ENCODE measurements at places on chromosomes 2 and 18.

DNA sequence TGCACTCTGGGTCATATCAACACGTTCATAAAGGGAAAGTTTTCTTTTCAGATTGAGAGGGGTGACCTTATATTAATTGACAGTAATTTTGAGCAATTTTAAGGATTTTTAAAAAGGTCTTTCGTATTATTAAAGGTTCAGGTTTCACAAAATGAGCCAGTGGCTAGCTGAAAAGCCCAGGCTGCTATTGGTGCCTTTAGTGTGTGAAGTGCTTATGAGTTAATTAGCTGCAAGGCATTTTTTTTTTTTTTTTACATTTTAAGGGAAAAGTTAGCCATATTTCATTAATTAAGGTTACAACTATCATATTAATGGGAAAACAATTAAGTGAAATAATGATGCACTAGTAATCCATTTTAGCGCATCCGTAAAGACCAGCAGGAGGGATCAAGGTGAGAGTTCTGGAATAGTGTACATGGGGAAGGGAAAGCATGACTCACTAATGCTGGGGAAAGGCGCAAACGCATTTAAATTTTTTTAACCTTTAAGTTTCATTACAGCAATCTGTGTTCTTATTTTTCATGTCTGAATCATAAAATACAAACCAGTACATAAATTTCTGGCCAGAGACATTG is 200.0 kb downstream of the ZNF407 start:
- no peak for DNase-seq

GRCh38 chr2:9106338-9107167 is 100.1 kb upstream of the ASAP2 start:
- DNase-seq = no peak

DNA sequence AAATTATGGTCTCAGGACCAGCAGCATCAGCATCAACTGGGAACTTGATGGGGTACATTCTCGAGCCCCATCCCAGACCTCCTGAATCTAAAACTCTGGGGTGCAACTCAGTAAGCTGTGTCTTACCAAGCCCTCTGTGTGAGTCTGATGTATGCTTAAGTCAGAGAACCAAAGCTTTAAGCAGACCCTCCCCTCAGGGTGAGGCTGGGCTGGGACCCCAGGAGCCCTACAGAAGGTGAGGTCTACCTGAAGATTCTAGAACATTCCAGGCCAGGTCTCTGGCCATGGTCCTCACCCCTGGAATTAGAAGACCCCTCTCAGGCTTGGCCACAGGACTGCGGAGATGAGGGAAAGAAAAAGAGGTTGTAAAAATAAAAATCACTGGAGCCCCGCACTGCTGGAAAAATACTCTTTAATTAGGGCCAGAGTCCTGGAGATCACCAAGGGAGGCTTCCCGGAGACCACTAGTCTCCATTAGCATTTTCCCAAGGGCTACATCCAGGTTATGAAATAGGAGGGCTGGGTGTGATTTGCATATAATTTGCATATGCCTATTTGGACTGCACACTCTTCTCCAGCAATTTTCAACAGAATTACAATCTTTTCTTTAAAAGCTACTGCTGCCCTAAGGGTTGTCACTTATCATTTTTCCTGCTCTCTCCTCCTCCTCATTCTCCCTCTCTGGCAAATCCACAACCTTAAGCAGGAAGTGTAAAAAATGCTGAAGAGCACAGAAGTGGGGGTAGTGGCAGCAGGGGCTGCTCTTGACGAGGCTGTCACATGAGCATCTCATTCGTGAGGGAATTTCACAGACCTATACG is 100.2 kb downstream of the ZBTB7C start:
- no peak for DNase-seq

DNA sequence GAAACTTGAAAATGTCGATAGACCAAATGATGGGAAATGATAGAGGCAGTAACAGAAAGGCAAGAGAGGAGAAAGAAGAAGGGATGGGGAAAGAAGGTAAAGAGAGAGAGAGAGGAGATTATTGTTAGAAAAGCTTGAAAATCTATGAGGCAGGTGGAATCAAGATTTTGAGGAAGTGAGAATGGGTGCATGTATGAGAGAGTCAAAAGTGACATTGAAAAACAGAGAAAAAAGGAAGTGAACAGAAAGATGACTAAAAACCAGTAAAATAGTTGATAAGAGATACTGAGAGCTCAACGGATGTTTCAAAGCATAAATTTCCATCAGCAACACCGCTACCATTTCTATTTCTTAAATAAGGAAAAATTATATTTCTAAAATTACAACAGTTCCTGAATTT is 327.4 kb upstream of the CWC22 start:
- DNase-seq = no peak

- DNase-seq = peak; percentile 55
These were observed 267.3 kb downstream of the TCF4 start for GRCh38 chr18:55320424-55321264.

DNA sequence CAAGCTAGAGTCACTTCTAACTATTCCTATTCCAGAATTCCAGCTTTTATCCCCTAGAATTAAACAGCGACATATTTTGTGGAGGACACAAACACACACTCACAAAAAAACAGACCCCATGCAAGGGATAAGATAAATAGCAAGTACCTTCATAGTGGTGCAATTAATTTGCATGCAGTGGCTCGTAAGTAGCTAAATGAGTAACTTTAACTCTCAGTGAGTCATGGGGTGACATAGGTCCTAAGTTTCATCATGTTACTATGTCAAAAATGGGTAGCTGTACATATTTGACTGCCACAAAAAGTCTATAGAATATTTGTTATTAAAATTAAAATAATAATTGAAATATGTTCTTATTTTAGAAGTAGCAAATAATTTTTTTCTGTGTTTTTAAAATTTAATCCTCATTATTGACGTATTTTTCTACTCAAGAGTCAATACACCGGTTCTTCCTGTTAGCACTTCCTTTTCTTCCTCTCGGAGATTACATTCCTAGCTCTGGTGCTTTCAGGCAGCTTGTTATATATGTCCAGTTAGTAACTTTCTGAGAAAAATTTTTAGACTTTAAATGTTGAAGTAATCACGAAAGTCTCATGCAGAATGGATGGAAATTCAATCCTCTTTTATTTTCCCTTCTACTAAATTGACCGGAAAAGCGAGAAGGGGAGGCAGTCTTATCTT is 247.0 kb downstream of the KCNH7 start:
- DNase-seq = peak; percentile 1

DNA sequence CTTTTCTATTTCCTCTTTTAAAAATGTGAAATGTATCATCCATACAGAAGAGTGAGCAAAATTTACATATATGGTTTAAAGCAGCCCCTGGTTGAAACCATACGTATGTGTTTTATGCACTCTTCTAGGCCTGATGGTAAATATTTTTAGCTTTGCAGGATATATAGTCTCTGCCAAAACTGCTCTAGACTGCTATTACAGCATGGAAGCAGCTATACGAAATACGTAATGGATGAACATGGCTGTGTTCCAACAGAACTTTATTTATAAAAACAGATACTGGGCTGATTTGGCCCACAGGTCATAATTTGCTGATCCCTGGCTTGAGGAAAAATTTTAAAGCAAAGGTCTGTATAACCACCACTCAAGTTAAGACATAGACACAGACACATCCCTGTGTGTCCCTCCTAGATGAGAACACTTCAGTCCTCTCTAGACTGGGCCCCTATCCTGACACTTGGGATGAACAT is 42.5 kb upstream of the ATP8B1 start:
- DNase-seq = no peak

DNA sequence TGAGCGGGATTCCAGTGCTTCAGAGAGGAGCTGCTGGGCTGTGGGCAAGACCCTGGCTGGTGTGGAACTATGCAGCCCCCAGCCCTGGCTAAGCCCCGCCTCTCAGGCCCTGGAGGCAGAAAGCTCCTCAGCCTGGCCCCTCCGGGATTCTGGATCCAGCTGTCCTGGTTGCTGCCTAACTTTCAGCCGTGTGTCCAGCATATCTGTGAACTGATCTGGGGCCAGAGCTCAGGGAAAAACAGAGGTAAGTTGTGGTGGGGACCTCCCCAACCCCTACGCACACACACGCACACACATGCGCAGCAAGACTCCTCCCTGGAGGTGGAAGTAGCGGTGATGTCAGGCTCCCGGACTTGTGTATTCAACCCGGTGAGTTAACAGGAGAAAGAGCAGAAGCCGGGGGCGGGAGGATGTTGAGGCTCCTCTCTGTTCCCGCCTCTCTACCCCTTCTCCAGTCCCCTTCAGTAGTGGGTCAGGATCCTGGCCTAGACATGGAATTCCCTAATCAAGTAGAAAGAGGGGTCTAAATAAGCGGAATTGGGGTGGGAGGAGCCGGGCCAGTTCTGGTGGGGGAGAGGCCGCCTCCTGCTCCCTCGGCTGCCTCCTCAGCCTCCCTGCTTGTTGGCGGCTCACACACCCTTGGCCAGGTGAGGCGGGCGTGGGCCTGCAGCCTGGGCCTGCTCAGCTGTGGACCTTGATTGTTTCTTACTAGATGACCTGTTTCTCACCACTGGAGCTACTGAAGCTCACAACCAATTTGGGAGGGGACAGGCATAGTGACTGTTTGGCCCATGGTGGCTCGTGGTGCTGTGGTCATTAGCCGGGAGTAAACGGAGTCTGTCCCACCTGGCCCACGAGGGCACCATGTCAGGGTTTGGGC is 33.4 kb downstream of the SIX2 start:
- DNase-seq = no peak

- no peak for DNase-seq
These were observed 41.0 kb downstream of the KIDINS220 start for GRCh38 chr2:8796315-8796848.

DNA sequence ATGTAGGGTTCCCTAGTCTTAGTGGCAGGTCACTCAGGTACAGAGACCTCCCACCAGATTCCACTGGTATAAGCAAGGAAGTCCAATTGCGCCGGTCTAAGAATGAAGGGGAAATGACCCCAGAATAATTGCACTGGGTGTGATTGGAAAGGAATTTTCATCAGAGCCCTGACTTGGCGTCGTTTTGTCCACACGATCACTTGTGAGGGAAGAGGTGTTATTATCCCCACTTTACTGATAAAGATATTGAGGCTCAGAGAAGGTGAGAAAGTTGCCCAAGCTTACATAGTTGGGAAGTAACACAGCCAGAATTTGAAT is 61.5 kb downstream of the CIB4 start:
- DNase-seq = no peak

GRCh38 chr2:178915423-178916173 is 108.4 kb upstream of the TTN start:
- DNase-seq = no peak

DNA sequence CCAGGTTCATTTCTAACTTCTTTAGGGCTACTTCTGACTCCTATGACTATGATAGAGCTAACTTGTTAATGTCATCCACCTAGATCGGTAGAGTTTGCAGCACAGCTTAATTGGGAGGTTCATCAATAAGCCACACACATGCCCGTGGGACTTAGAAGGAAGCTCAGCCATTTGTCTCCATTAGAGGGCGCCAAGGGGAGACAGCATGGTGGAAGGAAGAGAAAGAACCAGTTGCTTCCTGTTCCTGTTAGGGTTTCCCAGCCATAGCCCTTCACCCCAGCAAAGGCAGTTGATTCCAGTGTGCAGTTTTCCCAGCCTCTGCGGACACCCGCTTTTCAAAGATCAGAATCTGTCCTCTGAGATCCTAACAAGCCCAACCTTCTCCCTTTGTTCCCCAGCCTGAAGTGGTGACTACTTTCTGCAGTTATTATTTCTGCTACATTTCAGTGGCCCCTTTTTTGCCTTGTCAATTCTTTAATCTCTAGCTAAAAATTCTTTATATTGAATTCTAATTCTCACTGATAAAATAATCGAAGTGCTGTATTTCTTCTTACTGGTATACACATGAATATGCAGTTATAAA is 30.3 kb downstream of the MAIP1 start:
- DNase-seq = peak; percentile 71

GRCh38 chr2:157414050-157414449 is 29.8 kb downstream of the CYTIP start:
- no peak for DNase-seq

DNA sequence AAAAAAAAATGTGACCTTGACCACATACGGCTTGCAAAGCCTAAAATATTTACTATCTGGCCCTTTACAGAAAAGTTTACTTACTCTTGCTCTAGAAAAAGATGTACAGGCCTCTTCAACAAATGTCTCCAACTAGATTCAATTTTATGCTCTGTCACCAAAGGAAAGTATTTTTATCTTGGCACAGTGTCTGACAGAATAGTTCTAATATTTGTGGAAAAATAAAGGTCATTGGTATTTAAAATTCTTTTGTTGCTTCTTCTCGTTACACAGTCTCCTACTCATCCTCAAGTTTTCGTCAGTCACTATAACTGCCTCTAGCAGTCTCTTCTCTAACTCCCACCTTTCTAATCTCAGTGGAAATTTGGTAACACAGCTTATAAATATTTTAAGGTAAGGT is 1.4 kb downstream of the RBKS start:
- DNase-seq = peak; percentile 73

DNA sequence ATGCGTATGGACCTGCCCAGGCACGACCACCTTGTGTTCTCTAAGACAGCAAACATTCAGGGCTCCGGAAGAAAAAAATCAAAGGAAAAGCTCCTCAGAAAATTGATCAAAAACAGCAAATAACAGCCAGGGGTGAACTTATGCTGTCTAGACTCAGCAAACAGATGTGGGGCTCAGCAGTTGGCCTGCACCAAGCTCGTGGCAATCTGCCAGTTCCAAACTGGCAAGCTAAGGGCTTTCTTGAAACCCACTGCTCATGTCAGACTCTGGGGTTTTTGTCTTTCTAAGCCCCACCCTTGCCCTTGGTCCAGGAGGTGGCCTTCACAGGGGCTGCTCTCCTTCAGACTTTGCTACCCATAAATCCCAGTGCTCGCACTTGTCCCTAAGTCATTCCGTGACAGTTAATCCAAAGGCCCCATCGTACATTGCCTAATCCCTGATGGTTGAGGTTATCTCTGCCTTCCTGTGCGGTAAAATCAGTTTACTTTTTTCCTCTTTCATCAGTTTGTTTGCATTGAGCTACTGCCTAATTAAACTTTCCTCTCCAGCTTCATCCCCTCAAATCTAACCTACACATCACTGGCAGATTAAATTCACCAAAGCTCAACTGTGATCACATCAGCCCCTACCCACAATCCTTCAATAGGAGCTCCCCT is 408.0 kb downstream of the LRATD1 start:
- DNase-seq = no peak

- DNase-seq = no peak
These were observed 80.3 kb downstream of the SPOPL start for GRCh38 chr2:138581909-138582308.

GRCh38 chr2:62398356-62398755 is 107.6 kb downstream of the TMEM17 start:
- no peak for DNase-seq

DNA sequence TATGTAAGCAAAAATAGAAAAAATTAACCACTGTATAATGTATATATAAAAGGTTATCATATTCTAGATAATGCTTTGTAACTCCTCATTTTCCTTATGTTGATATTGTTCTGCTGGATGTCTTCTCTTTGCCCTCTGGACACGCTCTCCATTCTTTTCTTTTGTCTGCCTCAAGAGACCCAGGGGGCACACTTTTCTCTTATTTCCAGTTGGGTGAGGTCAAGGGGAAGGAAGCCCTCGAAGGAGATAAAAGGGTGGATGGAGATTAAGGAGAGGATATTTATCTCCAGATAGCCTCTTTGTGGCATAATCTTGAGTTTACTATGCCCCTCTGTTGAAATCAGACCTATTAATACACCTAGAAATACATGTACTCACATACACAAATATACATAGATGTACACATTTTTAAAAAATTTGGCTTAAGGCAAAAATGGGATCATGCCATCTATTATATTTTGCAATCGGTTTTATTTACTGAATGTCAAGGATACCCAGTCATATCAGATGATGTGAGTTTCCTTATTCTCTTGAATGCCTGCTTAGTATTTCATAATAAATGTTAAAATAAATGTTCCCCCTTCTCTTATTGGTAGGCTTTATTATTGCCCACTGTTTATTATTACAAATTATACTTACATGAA is 65.3 kb downstream of the LCLAT1 start:
- no peak for DNase-seq
